Urinary bladder (tissue), 4 donors: ENCODE measurements at places on chromosomes 7 and 10. TPM values are rescaled to one million over a fixed set of nuclear protein-coding genes. Genes with fewer than 3 reads are reported as not detected.

- no peak for DNase-seq
Observed at GRCh38 chr7:105423987-105424386, 35.3 kb upstream of the SRPK2 start.

- DNase-seq: no peak
Observed at GRCh38 chr7:83925860-83926259, 268.7 kb downstream of the SEMA3A start.

CHN2 gene
- polyA plus RNA-seq: 6.8 TPM

DNA sequence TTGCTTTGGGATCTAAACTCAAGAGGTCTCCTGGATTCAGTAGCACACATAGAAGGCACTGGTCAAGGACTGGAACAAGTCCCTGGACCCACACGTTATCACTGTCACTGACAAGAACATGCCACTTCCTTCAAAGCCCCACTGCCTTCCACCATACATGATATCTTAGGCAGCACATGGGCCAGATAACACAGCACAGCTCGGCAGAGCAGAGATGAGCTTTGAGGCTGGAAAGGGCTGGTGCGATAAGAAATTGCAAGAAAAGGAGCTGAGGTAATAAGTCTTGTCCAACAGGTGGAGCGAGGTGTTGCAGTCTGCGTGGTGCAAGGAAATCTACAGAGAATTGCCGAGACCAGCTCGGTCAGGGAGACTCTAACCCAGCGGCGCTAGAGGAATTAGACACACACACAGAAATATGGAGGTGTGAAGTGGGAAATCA lies 139.8 kb upstream of the CDK13 start:
- DNase-seq: no peak

GRCh38 chr7:124893140-124893827 lies 36.3 kb downstream of the POT1 start:
- no peak for DNase-seq
